Hepatocyte (in vitro differentiated cells): ENCODE measurements at places on chromosomes 2 and 18.

GRCh38 chr2:62706721-62707521 lies 1.4 kb downstream of the EHBP1 start:
- DNase-seq, result no peak

DNA sequence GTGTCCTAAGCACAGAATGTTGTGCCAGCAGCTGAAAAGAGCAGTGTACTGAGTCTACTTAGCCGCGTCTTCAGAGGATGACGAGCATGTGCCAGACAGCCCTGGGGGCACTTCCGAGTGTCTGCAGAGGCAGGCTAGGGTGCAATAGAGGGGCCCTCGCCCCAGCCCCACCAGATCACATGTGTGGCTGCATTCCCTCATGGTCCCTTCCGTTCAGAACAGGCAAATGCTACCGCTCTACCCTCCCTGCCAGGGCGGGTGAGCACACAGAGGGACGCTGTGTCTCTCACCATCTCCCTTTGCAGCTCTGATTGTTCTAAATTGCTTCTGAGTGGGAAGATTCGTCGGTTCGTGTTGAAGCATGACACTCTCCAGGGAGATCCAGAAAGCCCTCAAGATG lies 212.2 kb upstream of the RAB12 start:
- no peak for DNase-seq

DNA sequence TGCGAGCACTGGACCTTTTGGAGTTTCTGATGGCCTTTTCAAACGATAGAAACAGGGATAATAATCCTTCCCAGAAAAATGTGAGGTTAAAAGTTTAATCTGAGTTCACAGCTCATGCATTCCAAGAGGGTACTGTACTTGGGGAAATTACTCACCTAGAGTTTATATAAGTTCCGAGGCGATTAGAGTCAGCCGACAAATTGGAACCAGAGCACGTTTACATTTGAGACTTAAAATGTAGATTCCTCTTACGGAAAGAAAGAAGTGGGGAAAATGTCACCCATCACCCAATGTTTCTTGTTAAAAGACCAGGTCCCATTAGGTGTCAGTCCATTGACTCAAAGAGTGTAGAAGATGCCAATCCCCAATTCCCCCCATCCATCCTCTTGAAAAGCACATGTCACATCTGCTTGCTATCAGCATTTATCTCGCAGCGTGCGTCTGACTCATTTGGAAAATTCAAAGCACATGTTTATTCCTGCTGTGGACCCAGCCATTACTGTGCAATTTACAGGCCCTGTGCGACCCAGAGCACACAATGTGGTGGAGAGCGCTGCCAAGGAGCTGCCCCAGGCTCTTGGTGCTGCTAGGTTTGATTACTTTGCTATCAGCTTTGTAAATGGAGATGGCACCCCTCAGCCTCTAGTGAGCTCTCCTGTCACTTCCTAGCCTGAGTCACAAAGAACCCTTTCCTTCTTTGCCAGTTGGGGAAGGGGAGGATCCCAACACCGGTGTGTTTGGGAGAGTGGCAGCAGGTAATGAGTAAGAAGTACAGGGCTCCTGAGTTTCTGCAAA lies 104.8 kb downstream of the COLEC12 start:
- DNase-seq, result peak; percentile 57

- DNase-seq, result no peak
These were observed 149.1 kb upstream of the CELF4 start for GRCh38 chr18:37714691-37715090.
